ENCODE measurements at places on chromosomes 11 and 22. TPM values are rescaled to one million over a fixed set of nuclear protein-coding genes. Genes with fewer than 3 reads are reported as not detected.
A peak's percentile ranks its signal among the peaks of the same experiment; 100 is the strongest.

The LARGE2 gene
- total RNA-seq = 3.7 TPM

The RFPL2 gene
- not detected for total RNA-seq

The AASDHPPT gene
- total RNA-seq = 38.6 TPM

The FAM111B gene
- 1.3 TPM for total RNA-seq

The PHF21B gene
- 3.6 TPM for total RNA-seq

The C11orf42 gene
- total RNA-seq = not detected

The OR2D2 gene
- not detected for total RNA-seq

The BSX gene
- not detected for total RNA-seq

DNA sequence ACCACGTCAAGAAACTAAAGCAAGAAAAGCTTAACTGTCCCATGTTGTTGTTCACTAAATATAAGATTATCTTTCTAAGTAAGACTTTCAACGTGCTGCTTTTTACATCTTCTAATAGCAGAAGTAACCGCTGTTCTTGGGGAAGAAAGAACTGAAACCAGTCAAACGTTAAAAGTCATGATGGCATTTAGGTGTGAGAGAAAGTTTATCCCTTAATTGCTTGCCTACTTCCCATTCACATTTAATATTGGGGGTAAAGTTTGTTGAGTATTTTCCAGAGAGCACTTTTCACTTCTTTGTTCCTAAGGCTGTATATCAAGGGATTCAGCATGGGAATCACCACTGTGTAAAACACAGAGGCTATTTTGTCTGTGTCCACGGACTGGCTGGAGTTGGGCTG lies 970 bp downstream of the OR5B21 start:
- no peak for DNase-seq

GRCh38 chr11:129418039-129418438 lies 42.4 kb downstream of the BARX2 start:
- DNase-seq = no peak

DNA sequence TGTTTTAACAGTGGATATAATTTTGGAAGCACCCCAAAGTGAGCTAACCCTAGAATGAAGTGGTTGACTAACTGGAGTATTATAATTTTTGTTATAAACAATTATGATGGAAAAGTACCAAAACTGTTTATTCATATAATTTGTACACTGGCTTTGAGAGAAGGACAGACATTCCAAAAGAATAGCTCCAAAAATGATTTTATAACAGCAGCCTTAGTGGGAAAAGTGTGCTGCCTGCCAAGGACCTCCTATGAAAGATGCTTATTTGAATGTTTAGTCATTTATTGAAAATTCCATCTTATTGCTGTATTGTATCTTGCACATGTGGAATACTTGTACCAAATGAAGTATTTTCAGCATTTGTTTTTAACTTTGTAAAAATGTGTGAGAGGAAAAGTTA lies 169.8 kb downstream of the GUCY1A2 start:
- no peak for DNase-seq

GRCh38 chr11:88431675-88432341 lies 94.3 kb upstream of the CTSC start:
- DNase-seq = no peak

GRCh38 chr11:76216536-76217325 lies 10.4 kb upstream of the WNT11 start:
- peak; percentile 69 for DNase-seq

- DNase-seq = no peak
Measured at GRCh38 chr22:49413551-49413950, 414.1 kb downstream of the BRD1 start.

DNA sequence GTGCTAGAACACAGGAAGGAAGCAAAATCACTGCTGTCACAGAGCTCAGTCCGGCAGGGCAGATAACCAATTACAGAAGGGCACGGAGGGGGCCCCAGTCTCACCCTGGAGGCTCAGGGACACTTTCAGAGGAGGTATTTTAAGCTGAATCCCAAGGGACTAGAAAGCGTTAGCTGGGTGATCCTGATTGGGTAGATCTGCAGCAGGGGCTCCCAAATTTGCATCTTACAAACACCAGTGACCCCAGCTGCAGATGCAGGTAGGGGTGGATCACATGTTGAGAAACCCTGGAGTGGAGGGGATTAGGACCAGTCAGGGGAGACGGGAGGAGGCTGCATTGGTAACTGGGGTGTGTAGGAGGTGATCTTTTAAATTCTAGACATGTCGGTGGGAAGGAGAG lies 91.4 kb downstream of the CSNK2A3 start:
- no peak for DNase-seq

DNA sequence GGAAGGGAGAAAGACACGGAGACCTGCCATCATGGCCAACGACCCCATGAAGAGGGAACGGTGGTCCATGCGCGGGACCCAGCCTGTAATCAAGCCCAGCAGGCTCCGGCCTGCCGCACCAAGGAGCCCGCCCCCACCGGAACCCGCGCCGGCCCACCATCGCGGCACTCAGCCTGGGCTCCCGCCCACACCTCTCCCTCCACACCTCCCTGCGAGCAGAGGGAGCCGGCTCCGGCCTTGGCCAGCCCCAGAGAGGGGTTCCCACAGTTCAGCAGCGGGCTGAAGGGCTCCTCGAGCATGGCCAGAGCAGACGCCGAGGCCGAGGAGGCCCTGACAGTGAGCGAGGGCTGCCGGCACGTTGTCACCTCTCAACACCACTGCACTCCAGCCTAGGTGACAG lies 1302.8 kb upstream of the CNTN5 start:
- no peak for DNase-seq

GRCh38 chr11:3622521-3622920 lies 19.3 kb downstream of the ART5 start:
- no peak for DNase-seq

Data from adrenal gland (tissue), 19 donors.